Cerebellum (tissue), 4 donors: ENCODE measurements at places on chromosomes 4 and X.

DNA sequence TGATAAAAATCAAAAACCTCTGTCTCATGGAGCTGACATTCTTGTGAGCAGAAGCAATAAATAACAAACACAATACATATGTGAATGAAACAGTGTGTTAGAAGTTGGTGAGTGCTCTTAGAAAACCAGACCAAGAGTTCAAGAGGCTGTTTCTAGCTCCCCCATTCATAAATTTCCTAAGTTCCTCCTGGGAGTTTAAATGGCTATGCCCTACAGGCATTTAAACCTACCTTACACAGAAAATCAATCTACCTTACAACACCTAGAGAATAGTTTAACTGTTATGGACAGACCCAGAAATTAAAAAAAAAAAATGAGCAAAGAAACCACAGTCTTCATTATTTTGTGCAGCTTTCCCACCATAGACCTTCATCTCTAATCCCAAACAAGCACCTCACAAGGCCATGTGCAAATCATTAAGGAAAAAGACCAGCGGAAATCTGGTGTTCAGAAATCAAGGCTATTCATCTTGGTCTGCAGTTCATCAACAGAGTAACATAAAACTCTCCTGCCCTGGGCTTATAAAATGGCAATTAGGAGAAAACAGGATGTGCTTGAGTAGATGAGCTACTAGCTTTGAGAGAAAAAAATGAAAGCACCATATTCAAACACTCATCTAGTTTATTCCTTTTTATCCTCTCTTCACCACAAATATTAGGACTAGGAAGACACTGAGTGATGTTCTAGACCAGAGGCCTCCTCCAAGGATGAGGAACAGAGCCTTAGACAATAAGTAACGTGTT, 147.2 kb downstream of the SHROOM3 start:
- no peak for DNase-seq

DNA sequence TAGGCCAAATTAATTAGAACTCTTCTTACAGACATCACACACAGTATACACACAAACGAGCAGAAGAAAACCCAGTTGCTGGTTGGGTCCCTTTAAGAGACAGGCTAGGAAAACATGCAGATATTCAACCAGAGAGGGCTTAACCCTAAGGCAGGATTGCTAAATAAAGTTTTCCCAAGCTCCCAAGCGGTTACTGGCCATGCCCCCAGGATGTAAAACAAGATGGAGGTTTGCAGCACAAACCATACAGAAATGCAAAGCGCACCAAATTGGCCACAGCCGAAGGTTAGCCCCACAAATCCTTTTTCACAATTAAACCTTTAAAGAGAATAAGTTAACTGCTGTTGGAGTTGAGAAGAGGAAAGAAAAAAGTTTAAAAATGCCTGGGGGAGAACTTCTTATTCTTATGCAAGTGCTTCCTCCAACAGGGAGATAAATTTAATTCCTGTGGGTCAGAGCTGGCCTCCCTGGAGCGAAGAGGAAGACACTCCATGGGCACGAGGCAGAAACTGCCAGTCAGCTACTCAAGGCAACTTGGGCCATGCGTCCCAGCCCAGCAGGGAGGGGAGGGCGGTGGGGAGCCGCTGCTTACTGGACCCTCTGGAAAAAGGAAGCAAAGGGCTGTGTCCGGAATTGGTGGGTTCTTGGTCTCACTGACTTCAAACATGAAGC, 167.6 kb upstream of the ARSJ start:
- DNase-seq, result no peak

DNA sequence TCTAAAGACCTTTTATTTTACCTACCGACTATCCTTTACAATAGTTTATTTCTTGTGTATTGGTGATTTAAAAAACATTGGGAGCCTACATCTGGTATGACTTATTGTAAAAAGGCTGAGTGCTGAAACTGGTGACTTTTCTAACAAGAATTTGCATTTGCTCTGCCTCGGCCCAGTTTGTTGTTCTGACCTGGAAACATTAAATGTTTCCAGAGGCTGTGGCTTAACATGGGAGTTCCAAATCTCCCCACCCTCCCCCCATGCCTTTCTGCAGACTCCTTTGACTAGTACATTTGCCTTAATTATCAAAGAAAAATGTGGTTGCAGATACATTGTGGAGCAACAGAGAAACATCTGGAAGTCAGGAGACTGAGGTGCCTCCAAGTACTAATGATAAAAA, 39.8 kb downstream of the SPCS3 start:
- DNase-seq, result no peak

GRCh38 chr4:184310171-184310567, 92.5 kb upstream of the ENPP6 start:
- DNase-seq, result no peak

DNA sequence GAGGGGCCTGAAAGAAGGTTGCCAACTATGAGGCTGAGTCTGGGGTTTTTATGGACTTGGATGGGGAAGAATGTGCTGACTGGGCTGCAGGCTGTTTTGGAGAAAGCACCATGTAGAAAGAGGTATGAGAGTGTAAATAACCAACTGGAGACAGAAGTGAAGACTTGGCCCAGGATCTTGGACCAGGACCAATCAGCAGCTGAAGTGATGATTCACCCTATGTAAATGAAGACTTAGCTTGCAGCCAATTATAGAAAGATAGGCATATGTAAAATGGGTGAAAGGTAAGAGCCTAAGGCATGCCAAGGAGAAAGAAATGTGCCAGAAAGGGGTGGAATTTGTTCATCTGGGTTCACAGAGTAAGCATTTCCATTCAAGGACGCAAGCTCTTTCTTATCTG, 856.7 kb upstream of the PRKX start:
- DNase-seq, result no peak

DNA sequence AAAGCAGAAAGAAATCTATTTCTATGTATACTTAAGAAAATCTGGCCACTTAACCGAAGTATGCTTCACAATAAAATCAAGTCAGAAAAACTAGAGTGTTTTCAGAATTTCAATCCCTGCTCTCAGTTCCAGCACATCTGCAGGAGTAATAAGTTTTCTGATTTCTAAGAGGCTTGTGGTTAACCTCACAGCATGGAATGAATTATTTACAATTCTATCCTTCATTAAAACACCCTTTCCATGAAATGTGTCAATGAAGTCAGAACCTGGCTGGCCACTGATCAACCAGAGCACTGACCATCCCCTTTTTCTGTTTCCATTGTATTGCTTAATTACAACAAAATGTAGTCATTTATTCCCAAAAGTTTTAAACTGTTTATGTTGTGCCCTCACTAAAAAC, 781.4 kb upstream of the INTU start:
- DNase-seq, result no peak
